Smooth muscle cell of trachea (primary cell): ENCODE measurements at places on chromosomes 3 and 15. TPM values are rescaled to one million over a fixed set of nuclear protein-coding genes. Genes with fewer than 3 reads are reported as not detected.

HES1 gene
- 0.44 and 2.0 TPM in 2 replicates for total RNA-seq

OIP5 gene
- total RNA-seq, result 1.5 and 10.0 TPM in 2 replicates

GOLGA6A gene
- not detected in 2 replicates for total RNA-seq

LMOD3 gene
- total RNA-seq, result under 0.01 and 0.15 TPM in 2 replicates

NAA50 gene
- total RNA-seq, result 203 and 358 TPM in 2 replicates

CCR3 gene
- total RNA-seq, result 0.33 TPM in 1 of 2 replicates, not detected in the other
